ENCODE measurements at places on chromosomes 4 and X.

DNA sequence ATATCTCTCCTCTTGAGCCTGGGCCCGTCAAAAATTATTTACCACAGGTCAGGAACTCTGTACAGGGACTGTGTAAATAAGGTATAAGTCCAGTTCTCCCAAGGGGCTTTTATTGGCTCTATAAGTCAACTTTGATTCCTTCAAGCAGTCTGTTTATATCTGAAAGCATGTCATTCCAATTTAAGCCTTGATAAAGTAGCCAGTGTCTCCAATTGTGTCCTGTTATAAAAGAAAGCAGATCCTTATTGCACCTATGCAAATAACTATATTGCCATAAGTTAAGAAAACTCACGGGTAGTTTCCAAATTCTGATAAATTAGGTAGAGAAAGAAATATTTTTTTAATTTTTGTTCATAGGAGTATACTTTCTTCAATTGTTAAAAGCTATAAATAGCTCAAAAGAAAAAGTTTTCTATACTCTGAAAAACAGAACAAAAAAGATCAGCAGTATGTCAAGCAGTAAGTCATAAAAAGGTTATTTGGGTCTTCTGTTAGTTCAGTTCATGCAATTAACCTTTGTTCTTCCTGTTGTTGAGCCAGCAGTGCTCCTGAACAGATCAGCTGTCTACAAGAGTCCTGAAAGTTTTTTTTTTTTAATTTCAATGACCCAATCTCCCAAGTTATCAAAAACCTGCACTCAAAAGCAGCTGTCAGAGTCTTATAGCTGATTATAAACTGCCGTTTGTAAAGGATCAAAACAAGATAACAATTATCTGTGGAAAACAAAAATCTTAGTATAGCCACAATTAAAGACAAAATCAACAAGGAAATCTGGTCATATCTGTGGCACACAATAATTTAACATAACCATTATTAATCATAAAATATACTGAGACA, 178.4 kb upstream of the GALNT7 start:
- no peak for DNase-seq

GRCh38 chr4:1012034-1012739, 761 bp downstream of the FGFRL1 start:
- peak; percentile 43 for DNase-seq

GRCh38 chr4:123229286-123229685, 167.3 kb upstream of the SPRY1 start:
- no peak for DNase-seq

DNA sequence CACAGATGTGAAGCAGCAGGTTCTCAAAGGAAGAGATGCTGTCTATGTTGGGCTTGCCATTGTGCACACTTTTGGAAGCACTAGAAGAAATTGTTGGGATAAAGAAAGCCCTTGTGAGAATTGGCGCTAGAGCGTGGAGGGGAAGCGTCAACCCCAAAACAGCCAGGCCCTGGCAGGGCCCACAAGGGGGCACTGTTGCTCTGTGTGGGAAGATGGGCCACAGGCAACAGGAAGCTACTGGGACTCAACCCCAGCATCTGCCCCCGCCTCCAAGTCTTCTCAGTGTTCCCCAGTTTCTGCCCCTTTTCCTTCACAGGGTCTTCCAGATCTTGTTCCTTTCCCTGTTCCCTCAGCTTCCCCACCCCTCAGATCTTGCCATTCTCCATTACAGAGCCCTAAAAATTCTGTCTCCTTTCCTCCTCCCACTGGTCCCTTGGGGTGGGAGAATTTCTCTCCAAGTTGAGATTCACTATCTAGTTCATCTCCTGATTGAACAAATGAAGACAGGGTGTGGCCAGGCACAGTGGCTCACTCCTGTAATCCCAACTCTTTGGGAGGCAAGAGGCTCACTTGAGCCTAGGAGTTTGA, 85.5 kb downstream of the STARD8 start:
- peak; percentile 55 for DNase-seq

DNA sequence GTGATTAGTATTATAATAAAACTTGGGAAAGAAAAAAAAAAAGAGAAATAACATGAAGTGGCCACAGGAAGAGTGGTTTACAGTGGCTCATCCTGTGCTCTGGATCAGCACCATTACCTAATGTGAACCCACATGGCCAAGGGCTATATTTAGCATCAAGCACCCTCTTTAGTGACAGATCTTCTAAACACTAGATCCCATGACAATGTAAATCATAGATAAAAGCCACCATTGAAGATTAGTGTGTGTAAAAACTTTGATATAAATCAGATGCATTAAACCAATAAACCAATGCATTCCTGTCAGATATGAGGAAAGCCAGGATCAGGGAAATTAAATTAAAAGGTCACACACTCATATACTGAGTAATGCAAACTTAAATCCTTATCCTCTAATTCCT, 400.6 kb upstream of the MAGEB18 start:
- DNase-seq = no peak

DNA sequence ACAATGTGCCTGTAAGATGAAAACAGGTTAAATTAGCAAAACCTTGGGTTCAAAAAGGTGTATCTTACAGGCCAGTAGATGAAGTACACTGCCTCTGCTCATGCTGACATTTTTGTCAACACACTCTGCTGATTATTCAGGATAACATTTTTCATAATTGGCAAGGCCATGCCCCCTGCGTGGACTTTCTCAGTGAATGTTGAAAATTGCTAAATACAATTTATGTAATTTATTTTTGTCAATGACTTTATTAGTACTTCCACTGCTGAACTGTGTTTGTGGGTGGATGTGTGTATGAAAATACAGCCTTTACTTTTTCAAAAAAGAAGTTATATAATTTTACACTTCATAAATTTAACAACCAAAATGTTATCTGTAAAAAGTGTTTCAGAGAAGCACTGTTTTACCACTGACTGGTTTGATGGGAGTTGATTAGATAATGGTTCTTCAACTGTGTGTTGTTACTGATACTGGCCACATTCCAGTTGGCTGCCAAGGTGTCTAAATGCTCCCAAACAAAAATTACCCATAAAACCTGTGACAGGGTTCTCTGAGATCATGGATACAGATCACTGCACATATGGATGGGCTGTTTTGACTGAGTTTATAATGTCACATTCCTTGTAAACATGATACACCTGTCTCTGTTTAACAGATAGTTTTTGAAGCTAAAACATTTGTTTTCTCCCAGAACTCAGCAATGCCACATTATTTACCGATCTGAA, 151.9 kb upstream of the SLC7A11 start:
- no peak for DNase-seq

DNA sequence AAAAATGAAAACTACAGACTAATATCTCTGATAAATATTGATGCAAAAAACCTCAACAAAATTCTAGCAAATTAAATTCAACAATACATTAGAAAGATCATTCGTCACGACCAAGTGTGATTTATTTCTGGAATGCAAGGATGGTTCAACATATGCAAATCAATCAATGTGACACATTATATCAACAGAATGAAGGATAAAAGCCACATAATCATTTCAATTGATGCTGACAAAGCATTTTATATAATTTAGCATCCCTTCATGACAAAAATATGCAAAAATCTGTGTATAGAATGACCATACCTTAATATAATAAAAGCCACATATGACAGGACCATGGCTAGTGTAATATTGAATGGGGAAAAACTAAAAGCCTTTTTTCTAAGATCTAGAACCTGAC, 457.2 kb upstream of the SPANXN1 start:
- DNase-seq = no peak

GRCh38 chr4:7590189-7590588, 155.5 kb upstream of the PSAPL1 start:
- DNase-seq = no peak

GRCh38 chrX:153762626-153763173, 1.3 kb upstream of the PLXNB3 start:
- no peak for DNase-seq

- no peak for DNase-seq
Observed at GRCh38 chr4:3387154-3387942, 54.4 kb upstream of the HGFAC start.

- no peak for DNase-seq
Observed at GRCh38 chrX:39716401-39716800, 381.4 kb downstream of the BCOR start.

Measured in CD4-positive, alpha-beta T cell treated with Interleukin-1 beta for 1 hour (primary cell).